ENCODE measurements at places on chromosomes 12 and 14. TPM values are rescaled to one million over a fixed set of nuclear protein-coding genes. Genes with fewer than 3 reads are reported as not detected.

FGF23 gene
- not detected for polyA plus RNA-seq

SUPT16H gene
- polyA plus RNA-seq = 36.8 TPM

NANOG gene
- polyA plus RNA-seq = not detected

LTBP2 gene
- 247 TPM for polyA plus RNA-seq

LRP1-AS gene
- not detected for polyA plus RNA-seq

CYP27B1 gene
- polyA plus RNA-seq = not detected

ERBB3 gene
- 0.23 TPM for polyA plus RNA-seq

C12orf43 gene
- polyA plus RNA-seq = 11.3 TPM

AQP6 gene
- polyA plus RNA-seq = not detected

PELI2 gene
- 9.5 TPM for polyA plus RNA-seq

CD69 gene
- not detected for polyA plus RNA-seq

NRL gene
- 0.63 TPM for polyA plus RNA-seq

GLI1 gene
- 0.25 TPM for polyA plus RNA-seq

OAS2 gene
- polyA plus RNA-seq = 8.1 TPM

SAMD15 gene
- 0.36 TPM for polyA plus RNA-seq

OTOGL gene
- polyA plus RNA-seq = not detected

ACYP1 gene
- 11.3 TPM for polyA plus RNA-seq

CCDC38 gene
- not detected for polyA plus RNA-seq

SLC8A3 gene
- not detected for polyA plus RNA-seq

BICDL1 gene
- polyA plus RNA-seq = 1.4 TPM

STX2 gene
- 21.0 TPM for polyA plus RNA-seq

PTPN21 gene
- 15.6 TPM for polyA plus RNA-seq

TEAD4 gene
- polyA plus RNA-seq = 13.2 TPM

CLEC9A gene
- polyA plus RNA-seq = not detected

G2E3 gene
- polyA plus RNA-seq = 4.0 TPM

TSPAN19 gene
- polyA plus RNA-seq = not detected

ABHD12B gene
- polyA plus RNA-seq = 0.13 TPM

RIPK3 gene
- polyA plus RNA-seq = 6.1 TPM

DDX54 gene
- polyA plus RNA-seq = 70.8 TPM

KCNJ8 gene
- polyA plus RNA-seq = 4.0 TPM

MGAT2 gene
- polyA plus RNA-seq = 10.6 TPM

WNT1 gene
- polyA plus RNA-seq = not detected

ANO4 gene
- polyA plus RNA-seq = not detected

SRRM4 gene
- polyA plus RNA-seq = 0.23 TPM

PKP2 gene
- polyA plus RNA-seq = 4.4 TPM

SYNE3 gene
- polyA plus RNA-seq = 6.9 TPM

TPPP2 gene
- polyA plus RNA-seq = not detected

TAS2R8 gene
- not detected for polyA plus RNA-seq

ESR2 gene
- not detected for polyA plus RNA-seq

ANAPC5 gene
- polyA plus RNA-seq = 46.5 TPM

DACT1 gene
- 7.5 TPM for polyA plus RNA-seq

PHC1 gene
- 10.5 TPM for polyA plus RNA-seq

GPRC5D gene
- polyA plus RNA-seq = not detected

COQ10A gene
- polyA plus RNA-seq = 18.9 TPM

PAPLN gene
- polyA plus RNA-seq = 9.8 TPM

ESPL1 gene
- polyA plus RNA-seq = 0.38 TPM

TBX5 gene
- not detected for polyA plus RNA-seq

NELL2 gene
- not detected for polyA plus RNA-seq

MYH6 gene
- polyA plus RNA-seq = 0.67 TPM

COA8 gene
- polyA plus RNA-seq = 71.7 TPM

RFX4 gene
- not detected for polyA plus RNA-seq

LRFN5 gene
- not detected for polyA plus RNA-seq

SHMT2 gene
- 34.3 TPM for polyA plus RNA-seq

GAS2L3 gene
- 5.1 TPM for polyA plus RNA-seq
